Colonic mucosa (tissue), 4 donors: ENCODE measurements at places on chromosomes 2 and 18.

DNA sequence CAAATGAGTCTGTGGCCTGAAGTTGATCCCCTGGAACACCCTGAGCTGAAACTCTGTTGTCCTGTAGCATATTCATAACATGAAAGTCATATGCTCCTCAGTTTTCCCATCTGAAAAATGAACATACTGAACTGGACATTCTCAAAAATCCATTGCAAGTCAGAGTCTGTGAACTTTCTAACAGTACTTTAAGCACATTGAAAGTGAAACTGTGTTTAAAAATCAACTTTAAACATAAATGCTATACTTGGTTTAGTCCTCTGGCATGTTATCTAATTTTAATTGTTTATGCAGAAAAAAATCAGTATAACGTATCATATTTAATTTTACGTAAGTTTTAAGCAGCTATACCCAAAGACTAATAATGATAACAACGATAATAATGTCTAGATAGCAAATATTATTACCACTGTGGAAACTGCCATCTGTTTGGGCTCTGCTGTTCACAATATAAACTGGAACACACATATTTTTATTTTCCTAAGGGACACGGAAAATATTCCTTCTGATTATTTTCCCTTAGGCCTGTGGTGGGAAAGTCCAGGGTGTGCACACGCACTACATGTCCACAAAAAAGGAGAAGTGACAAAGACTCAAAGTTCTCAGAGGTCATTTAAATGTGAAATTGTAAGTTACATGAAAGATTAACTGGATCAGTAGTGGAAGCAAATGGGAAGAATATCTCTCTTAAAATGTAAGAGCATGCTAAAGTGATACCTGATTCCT is 56.1 kb upstream of the TTN start:
- H3K27ac ChIP-seq: no peak overlapping the region
- H3K27me3 ChIP-seq: no peaks in the 10 kb centered on the region
- DNase-seq: no peak
- no peaks in the 10 kb centered on the region for H3K4me1 ChIP-seq
- H3K4me3 ChIP-seq: no peak overlapping the region
- no peaks in the 10 kb centered on the region for H3K36me3 ChIP-seq

GRCh38 chr2:43218155-43218701 is 8.2 kb downstream of the ZFP36L2 start:
- H3K27me3 ChIP-seq: no peaks in the 10 kb centered on the region
- H3K27ac ChIP-seq: peak overlapping the region; percentile 97
- no peaks in the 10 kb centered on the region for H3K36me3 ChIP-seq
- no peak for DNase-seq

DNA sequence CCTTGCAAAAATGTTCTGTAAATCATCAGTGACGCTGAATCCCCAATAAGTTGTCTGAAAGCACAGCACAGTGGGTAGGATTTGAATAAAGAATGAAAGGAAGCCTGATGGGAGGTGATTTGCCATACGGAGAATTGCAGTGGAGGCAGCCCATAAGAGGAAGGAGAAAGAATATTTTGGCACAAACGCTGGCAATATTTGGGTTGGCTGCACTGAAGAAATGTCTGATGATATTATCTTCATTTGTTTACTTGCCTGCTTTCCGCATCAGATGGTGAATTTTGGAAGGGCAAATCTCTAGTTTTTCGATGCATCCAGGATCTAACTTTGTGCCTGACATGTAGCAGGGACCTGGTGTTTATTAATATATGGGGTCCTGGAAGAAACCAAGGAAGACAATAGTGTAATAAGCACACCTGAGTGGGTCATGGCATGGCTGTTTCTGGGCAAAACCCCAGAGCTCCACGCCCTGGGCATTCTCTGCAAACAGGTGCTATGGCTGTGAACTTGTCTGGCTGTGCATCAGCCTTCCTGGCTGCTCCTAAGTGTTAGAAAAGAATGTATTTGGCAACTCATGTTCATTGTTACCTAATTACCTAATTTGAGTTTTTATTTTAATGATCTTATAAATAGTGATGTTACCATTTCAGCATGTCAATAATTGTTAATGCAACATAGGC is 5.9 kb downstream of the GALR1 start:
- H3K4me1 ChIP-seq: no peaks in the 10 kb centered on the region
- H3K27ac ChIP-seq: no peak overlapping the region
- H3K27me3 ChIP-seq: peaks cover 15% of the 10 kb centered on the region

DNA sequence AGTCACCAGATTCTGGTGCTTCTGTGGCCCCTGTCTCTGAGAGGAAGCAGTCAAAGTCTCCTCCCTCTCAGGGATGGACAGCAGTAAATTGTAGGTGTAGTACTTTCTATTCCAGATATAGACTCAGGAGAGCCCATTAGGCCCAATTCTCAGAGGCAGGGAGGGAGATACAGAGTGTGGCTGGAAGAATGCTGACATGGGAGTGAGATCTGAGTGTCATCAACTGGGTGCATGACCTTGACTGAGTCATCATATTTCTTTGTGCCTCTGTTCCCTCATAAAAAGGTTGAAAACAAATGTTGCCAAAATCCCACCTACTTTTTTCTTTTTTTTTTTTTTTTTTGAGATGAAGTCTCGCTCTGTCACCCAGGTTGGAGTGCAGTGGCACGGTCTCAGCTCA is 506.1 kb downstream of the BCL11A start:
- no peak overlapping the region for H3K4me3 ChIP-seq
- H3K27ac ChIP-seq: no peak overlapping the region
- no peaks in the 10 kb centered on the region for H3K4me1 ChIP-seq
- H3K36me3 ChIP-seq: no peaks in the 10 kb centered on the region
- H3K27me3 ChIP-seq: no peaks in the 10 kb centered on the region
